ENCODE measurements at places on chromosomes 6 and 20.

DNA sequence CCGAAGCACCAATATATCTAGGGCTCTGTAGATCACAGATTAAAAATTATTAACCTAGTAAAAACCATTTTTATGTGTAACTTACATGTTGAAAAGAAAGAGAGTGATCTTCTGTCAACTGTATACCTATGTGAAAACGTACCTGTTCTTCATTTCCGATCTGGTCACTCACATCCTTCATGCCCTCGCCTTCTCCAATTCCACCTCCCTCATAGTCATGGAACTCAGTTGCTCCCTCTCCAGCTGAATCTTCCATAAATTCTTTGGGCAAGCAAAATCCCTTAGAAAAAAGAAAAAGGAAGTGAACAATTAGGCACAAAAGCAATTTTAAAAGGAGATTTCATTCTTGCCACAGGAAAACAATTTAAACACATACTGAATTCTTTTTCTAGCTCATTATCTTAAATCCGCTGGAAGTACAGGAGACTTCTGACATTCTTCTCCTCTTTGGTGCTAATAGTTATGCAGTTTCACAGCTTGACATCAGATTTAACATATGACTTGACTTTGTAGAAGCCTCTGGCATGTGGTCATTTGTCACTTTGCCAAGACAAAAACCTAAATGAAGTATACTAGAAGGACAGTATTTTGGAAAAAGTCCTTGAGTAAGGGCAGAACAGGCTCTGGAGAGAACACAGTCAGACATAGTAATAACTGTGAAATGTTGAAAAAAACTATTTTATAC is 29.5 kb upstream of the LYRM2 start:
- DNase-seq = no peak

DNA sequence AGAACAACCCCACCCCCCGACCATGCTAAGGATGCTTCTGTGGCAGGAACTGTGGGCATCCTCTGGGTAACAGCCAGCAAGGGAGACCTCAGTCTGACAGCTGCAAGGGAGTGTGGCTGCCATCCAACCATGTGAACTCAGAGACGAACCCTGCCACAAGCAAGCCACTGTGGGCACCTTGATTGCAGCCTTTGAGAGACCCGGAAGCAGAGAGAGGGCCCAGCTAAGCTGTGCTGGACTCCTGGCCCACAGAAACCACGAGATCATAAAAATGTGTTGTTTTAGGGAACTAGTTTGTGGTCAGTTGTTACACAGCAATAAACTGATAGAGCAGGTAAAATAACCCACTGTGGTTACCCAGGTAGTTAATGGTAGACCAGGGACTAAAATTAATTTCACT is 414.6 kb downstream of the CDH26 start:
- DNase-seq = no peak

- DNase-seq = no peak
Measured at GRCh38 chr20:63223121-63223825, 7.3 kb upstream of the YTHDF1 start.

GRCh38 chr20:13404293-13404692 is 183.2 kb downstream of the ISM1 start:
- no peak for DNase-seq

DNA sequence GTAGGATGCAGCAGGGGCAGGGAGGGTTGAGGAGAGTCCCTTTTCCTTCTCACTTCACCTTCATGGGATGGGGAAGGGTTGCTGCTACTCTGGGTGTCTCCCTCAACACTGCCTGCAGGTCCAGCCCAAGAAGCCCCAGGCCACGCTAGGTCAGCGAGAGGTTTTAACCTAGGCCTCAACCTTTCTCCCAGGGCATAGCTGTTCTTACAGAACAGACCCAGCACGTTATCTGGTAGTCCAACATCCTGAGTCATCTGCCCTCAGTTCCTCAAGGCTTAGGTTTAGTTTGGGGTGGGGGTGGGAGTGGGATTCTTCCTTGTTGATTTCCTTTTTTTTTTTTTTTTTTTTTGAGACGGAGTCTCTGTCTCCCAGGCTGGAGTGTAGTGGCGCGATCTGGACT is 15.8 kb downstream of the LRRC73 start:
- no peak for DNase-seq

DNA sequence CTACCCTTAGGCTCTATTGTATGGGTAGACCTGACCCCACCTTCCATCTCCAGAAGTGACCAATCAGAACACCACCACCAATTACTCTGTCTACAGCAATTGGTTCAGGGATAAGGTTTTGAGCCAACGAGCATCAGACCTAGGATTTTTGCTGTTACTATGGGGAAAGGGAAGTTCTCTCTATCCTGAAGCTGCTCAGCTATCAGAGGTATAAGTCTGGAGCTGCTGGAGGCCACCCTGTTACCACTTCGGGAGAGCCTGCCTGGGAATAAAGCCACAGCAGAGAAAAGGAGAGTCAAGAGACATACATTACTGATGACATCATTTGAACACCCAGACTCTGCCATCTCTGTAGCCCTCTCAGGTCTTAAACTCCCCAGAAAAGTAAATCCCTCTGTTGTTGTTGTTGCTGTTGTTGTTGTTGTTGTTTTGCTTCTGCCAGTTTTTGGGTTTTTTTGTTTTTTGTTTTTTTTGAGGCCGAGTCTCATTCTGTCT is 94.5 kb downstream of the PREX1 start:
- DNase-seq = no peak

Measured in right renal pelvis (tissue), 4 donors.